ENCODE measurements at places on chromosomes 13 and 19. TPM values are rescaled to one million over a fixed set of nuclear protein-coding genes. Genes with fewer than 3 reads are reported as not detected.

- DNase-seq, result no peak
These were observed 9.3 kb downstream of the TMEM143 start for GRCh38 chr19:48354332-48354992.

DNA sequence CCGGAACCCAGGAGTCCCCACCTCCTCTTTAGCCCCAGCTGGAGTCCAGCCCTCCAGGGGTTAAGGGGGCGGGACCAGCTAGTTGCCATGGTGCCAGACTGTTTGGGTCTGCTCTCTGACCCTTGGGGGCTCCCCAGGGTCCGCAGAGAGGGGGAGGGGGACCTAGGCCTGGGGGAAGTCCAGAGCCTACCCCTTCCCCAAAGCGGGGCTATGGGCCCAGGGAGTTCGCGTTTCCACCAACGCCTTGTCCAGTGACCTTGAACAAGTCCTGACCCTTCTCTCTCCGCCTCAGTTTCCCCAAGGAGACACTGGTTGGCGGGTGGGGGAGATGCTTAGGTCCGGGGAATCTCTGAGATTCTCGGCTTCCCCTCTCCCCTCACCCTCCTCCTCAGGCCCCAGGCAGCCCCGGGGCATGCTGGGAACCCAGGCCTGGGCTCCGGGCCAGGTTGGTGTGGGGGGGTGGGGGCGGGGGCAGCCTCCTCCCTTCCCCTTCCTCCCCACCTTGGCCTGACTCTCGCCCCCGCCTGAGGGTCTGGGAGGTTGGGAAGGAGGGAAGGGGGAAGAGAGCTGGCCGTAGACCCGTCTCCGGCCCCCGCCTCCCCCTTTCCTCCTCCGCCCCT, 2.6 kb upstream of the SPACA6 start:
- DNase-seq, result no peak

DNA sequence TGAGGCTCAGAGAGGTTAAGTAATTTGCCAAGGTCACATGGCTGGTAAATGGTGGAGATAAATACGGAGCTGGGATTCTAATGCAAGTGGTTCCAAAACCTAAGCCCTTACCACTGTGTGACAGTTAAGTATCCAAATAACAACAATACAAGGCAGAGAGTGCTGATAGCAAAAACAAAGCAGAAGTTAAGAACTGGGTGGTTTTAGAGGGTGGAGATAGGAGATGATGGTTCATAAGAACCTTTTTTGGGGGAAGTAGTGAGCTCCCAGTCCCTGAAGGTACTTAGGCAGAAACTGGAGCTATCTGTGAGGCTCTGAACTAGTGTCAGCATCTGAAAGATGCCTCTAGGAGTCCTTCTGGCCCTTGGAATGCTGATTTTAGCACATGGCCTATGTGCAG, 56.2 kb upstream of the UBE2L5 start:
- no peak for DNase-seq

- peak; percentile 11 for DNase-seq
These were observed 63.8 kb downstream of the KCNRG start for GRCh38 chr13:50078895-50079654.

DNA sequence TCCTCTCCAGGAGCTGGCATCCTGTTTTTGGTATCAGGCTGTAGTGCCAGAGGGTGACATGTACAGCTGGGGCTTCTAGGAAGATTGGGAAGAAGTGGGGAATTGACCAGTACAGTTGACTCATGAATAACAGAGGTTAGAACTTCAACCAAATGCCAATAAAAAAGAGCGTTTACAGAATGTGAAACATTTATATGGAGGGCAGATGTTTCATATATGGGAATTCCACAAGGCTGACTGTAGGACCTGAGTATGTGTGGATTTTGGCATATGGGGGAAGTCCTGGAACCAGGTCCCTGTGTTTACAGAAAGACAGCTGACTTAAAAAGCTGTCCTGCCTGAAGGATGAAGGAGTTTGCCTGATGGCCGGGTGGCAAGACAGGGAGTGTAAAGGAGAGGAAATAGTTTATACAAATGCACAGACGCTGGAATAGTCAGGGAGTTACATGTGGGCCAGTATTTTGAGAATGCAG, 5.2 kb downstream of the CHAMP1 start:
- DNase-seq, result no peak

DNA sequence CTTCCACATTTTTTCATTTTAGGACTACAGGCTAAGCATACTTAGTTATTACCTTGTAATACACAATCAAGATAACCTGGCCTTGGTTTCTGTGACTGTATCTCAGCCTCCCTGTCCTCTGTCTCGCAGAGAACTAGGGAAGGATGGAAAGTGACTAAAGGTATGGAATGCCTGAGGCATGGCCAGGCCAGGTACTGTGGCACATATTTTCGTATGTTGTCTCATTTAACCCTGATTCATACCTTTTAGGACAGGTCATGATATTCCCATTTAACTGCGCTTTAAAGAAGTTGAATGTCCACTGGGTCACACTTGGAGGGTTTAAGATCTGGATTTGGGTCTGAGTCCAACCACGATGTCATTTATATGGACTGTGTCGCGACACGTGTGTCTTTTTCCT, 322.6 kb downstream of the SHISA2 start:
- DNase-seq, result peak; percentile 12

DNA sequence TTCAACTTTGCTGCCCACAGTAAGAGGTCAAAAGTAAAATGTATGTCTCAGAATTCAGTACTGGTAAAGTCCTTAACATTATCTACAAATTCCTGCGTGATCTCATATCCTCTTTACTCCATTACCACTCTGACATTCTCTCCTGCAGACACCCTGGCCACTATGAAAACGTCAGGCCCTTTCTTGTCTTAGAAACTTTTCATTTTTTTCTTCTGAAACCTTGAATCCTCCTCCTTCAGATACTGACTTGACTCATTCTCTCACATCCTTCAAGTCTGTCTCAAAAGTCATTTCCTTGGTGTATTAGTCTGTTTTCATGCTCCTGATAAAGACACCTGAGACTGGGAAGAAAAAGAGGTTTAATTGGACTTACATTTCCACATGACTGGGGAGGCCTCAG, 262.3 kb downstream of the POU4F1 start:
- no peak for DNase-seq

GRCh38 chr19:31553846-31554215, 204.6 kb upstream of the TSHZ3 start:
- DNase-seq, result no peak

DNA sequence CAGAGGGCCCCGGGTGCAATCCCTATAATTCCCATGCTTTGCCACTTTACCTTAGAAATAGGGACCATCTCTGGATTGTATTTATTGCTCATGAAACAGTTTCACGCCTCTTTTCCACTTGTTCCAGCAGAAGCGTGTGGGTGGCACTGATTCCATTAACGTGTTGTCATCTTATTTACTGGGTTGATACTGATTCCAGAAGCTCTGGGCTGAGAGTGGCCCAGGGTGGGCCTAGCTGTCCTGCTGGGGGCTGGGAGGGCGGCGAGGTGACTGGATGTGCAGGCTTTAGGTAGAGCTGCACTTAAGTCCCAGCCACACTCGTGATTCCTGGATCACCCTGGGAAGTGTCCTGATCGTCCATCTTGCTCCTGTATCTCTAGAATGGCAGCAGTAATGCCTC, 155.0 kb downstream of the TEX29 start:
- no peak for DNase-seq

DNA sequence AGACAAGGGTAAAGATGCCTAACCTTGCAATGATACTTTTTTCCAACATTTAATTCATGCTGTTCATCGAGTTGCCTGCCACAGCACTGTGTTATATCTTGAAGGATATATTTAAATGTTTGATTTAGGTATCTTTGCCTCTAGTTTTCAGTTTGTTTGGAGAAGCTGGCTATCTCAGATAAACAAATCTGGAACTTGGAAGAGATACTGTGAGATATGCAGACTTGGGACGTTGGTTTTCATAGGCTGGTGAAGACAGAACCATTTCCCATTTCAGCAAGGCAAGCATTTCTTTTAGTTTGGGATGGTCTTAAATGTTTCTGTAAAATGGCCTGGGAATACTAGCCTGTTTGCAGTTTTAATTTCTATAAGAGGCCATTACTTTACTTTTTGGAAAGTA, 3.3 kb downstream of the RNASEH2B start:
- no peak for DNase-seq

DNA sequence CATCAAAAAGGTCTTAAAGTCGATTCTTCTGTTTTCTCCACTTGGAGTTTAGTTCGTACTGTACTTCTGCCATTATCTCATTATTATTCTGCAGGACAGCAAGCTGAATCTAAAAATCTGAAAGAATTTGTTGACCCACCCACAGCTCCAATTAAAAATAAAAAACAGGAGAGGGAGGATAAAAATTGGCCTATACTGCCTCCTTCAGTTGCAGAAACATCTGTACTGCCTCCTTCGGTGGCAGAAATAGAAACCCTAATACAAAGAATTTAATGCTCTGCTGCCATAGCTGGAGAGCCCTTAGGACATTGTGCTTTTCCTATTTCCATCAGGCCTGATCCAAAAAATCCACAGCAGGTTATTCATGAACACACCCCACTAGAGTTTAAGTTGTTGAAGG, 9.8 kb downstream of the ZNF350 start:
- DNase-seq, result no peak

DNA sequence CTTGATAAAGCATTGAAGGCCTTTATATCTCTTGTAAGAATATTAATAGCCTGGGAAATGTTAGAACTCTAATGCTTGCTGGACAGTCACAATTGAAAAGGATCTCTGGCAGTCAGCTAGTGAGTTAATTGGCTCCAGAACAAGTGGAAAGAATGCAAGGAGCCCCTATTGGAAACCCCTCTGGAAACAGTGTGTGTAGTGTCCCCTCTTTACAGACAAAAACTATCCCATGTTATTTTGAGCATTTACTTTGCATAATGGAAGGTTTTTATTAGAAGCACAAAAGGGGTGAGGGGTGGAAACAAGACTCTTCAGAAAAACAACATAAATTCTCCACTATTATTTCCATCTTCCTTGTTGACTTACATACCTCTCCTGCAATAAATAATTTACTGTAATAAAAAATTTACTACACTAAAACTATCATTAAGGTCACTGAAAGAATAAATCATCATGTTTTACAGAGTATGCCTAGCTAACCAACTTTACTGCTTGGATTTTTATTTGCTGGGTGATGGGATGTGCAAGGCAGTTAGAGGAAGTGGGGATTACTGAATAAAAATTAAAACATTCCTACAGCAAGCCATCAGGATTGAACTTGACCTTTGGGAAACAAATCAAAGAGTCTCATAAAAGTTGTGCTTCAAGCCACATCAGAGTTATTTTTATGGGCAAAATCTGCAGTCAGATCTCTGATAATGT, 610.4 kb downstream of the TBC1D4 start:
- no peak for DNase-seq

The CBY2 gene
- total RNA-seq, result not detected

The BST2 gene
- total RNA-seq, result 7.1 TPM

The TMEM150B gene
- total RNA-seq, result not detected

The MAST1 gene
- total RNA-seq, result 0.10 TPM

The METTL21C gene
- not detected for total RNA-seq

Measured in foreskin keratinocyte (primary cell).